Myocyte (in vitro differentiated cells): ENCODE measurements at places on chromosomes 13 and 19. TPM values are rescaled to one million over a fixed set of nuclear protein-coding genes. Genes with fewer than 3 reads are reported as not detected.

DNA sequence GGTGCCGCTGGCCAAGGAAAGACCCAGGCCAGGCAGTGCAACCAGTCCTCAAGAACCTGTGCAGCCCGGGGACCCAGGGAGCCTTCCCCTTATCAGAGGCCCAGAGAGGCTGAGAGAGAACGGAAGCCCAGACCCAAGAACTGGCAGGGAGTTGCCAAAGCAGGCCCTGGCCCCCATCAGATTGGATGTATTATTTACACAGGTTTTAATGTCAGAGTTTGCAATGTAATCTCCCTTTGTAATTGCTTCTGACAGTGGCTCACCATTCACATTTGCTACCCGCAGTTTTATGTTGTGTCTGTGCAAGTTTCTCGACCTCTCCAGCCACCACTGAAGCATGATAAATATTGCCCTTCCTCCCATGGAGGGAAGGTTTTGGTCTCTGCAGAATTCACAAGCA, 660.9 kb downstream of the LIG4 start:
- DNase-seq: no peak

- no peak for DNase-seq
Observed at GRCh38 chr19:53871454-53871853, 3.8 kb downstream of the MYADM start.

DNA sequence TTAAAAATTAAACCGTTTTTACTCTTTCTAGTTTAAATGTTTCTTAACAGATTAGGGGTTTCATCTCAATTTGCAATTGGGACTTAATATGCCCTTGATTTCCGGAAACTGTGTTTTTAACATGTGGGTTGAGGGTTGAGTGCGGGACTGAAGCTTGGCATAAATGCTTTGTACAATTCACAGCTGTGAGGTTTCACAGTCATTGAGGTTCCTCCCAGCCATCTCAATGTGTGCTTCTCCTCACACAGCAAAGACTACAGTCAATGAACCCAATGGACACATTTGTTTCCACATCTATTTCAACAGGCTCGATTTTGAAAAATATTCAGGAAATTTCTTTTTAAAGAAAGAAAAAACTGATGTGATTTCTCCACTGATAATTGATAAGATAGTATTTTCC, 328.6 kb downstream of the TBC1D4 start:
- DNase-seq: no peak

- no peak for DNase-seq
Observed at GRCh38 chr19:19816679-19817078, 4.9 kb downstream of the ZNF506 start.

The TRPC4 gene
- total RNA-seq: 0.99 and 1.2 TPM in 2 replicates

The B3GNT8 gene
- not detected in 2 replicates for total RNA-seq

The SLAIN1 gene
- 0.10 and 0.21 TPM in 2 replicates for total RNA-seq

The LACC1 gene
- 4.8 and 8.8 TPM in 2 replicates for total RNA-seq

The ARID3A gene
- total RNA-seq: 3.2 and 3.5 TPM in 2 replicates

The TMEM255B gene
- total RNA-seq: 0.21 and 3.1 TPM in 2 replicates

The WDR88 gene
- not detected in 2 replicates for total RNA-seq
